ENCODE measurements at places on chromosomes 6 and 20.

- DNase-seq: no peak
These were observed 3.3 kb upstream of the MOG start for GRCh38 chr6:29653452-29654038.

- DNase-seq: no peak
These were observed 12.7 kb upstream of the PRELID3B start for GRCh38 chr20:59055302-59055701.

GRCh38 chr6:50927800-50928199, 109.1 kb downstream of the TFAP2B start:
- no peak for DNase-seq

DNA sequence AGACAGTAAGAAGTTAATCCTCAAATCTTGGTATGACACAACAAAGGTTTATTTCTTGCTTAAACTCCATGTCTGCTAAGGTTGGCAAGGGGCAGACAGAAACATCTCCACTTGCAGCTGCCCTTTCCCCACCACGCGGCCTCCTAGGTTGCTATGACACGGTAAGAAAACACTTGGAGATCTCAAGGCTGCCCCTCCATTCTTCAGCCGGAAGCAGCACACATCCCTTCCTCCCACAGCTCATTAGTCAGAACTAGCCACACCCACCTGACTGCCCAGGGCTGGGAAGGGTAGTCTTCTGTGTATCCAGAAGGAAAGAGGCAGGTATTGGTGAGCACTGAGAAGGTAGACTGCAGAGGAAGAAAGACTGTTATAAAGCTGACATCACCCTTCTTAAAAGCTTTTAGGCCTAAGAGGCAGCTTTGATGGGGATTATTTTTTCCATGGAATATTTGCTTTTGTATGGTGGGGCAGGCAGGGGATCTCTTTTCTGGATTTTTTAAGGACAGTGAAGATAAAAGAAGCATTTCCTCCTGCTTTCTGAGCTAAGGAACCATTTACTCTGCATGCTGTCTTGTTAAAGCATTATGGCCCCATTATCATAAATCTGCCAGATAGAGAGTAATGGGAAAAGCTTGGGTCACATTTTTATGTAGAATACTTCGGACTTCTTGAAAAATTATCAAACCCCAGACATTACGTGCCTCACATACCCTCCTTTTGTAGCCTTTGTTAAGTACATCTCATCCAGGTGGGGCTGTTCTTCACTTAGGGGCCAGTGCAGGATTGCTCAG, 41.6 kb downstream of the MRAP2 start:
- no peak for DNase-seq

- DNase-seq: no peak
These were observed 103.4 kb upstream of the BTBD3 start for GRCh38 chr20:11814267-11814666.

DNA sequence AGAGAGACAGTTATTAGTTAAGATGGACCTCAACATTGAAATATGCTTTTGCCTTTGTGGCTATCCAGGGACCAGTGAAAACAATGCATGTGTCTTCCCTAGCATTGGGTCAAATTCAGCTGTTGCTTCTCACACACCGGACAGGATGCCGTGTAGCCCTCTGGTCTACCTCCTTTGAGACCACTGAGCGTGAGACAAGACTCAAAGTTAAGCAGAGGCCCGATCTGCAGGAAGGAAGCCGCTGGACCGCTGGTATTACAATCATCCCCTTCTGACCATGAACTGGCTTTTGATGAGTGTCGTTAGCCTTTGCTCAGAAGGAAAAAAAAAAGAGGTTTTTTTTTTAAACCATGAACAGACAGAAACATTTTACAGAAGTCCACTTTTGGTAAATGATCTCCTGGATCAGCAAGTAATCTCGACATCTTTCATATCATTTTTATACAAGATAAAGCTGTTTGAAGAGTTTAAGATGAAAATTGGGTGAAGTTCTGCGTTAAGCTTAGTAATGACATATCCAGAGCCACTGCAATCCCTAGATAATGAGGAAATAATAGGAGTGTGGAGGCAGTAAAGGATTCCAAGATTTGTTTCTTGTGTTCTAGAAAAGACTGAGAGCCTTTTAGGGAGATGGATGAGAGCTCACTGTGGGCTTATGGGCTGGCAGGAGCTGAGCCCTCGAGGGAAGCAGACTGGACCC, 622.8 kb downstream of the QKI start:
- no peak for DNase-seq

GRCh38 chr20:36462440-36463211, 78.7 kb upstream of the MYL9 start:
- DNase-seq: no peak

GRCh38 chr6:8420031-8420588, 15.2 kb downstream of the SLC35B3 start:
- DNase-seq: no peak

DNA sequence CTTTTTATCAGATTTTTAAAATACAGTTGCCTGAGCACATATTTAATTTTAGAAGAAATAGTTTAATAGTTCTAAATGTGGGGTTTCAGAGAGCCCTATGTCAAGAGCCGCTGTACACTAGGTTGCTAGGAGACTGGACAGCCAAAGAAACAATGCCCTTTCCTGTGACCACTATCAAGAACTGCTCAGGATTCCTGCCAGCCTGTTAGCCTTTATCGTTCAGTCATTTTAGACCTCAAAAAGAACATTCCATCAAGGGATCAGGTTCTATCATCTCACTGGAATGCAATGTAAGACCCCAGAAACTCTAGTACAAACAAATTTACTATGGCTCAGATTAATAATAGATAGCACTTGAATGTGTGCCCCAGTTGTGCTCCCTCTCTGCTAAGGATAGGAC, 181.2 kb upstream of the CCN2 start:
- no peak for DNase-seq

DNA sequence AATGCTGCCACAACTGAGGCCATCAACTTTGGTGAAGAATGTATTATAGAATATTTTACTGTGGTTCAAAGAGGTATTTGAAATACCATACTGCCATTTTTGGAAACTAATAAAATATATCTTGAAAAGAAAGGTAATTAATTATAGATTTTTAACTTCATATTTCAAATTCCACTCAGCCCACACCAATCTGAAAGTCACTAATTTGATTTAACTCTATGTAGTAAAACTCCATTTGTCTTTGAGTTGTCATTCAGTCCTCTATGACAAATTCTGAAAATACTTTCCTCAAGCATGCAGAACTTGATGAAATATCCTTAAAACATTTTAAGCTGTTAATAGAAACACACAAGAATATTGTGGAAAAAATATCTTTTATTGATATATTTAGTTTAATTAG, 1196.7 kb upstream of the CITED2 start:
- DNase-seq: no peak

GRCh38 chr6:121748850-121749249, 313.4 kb downstream of the GJA1 start:
- DNase-seq: no peak

DNA sequence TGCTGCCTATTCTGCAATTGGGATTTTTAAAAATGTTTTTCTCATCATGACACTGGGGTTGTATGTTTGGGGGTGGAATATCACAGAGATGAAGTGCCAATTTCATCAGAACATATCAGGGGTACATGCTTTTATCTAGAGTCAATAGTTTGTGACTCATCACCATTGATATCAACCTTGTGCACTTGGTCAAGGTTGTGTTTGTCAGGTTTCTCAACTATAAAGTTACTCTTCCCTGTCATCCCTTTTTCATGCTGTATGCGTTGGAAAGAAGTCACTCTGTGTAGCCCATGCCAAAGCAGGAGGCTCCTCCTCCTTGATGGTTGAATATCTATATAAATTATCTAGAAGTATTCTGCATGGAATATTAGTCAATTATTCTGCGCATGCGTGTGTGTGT, 145.4 kb upstream of the TSHZ2 start:
- DNase-seq: no peak

DNA sequence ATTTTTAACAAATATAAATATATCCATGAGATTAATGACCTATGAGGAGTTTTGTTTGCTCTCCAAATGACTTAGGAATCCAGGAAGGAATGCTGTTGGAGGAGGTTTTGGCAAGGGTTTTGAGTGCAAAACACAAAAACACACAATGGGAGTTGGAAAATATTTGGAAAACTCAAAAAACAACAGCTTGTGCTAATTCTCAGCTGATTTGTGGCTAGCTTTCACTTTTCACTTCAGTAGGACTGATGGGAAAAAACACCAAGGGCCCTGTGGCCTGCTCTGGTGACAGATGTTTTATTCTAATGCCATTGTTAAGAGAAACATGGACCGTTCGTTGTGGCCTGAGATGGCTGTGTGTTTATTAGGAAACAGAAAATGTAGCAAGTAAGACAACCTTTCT, 113.9 kb downstream of the ALDH8A1 start:
- no peak for DNase-seq

DNA sequence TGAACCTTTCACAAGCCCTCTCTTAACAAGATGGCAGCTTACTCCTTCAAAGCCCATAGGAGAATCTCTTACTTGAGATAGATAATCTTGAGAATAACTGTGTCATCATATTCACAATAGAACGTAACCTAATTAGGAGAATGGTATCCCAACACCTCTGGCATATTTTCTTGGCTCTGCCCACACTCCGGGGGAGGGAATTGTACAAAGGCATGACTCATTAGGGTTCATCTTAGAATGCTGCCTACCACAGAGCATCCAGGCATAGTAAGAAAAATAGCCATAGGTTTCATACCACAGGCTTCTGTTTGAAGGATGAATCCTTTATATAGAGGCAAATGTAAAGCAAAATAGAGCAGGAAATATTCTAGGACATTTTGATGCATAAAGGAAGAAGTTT, 1100.6 kb upstream of the CITED2 start:
- DNase-seq: no peak

DNA sequence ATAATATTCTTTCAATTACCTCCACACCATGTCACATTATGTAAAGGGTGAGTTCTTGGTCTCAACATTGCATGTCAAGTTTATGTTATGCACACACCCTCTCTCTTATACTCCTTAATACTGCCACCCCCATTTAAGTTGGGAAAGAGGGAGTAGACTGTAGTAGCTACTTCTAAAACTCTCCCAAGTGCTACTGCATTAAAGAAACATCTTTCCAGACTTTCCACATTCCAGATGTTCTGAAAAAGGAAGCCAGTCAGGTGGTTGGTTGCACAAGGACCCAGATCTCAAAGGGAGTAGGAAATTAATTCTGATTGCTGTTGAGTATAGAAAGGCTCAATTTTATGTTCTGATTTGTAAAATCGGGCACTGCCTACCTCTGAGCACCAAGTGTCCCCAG, 419.5 kb downstream of the CD83 start:
- no peak for DNase-seq

GRCh38 chr6:157613011-157613522, 210.0 kb upstream of the SNX9 start:
- DNase-seq: no peak

DNA sequence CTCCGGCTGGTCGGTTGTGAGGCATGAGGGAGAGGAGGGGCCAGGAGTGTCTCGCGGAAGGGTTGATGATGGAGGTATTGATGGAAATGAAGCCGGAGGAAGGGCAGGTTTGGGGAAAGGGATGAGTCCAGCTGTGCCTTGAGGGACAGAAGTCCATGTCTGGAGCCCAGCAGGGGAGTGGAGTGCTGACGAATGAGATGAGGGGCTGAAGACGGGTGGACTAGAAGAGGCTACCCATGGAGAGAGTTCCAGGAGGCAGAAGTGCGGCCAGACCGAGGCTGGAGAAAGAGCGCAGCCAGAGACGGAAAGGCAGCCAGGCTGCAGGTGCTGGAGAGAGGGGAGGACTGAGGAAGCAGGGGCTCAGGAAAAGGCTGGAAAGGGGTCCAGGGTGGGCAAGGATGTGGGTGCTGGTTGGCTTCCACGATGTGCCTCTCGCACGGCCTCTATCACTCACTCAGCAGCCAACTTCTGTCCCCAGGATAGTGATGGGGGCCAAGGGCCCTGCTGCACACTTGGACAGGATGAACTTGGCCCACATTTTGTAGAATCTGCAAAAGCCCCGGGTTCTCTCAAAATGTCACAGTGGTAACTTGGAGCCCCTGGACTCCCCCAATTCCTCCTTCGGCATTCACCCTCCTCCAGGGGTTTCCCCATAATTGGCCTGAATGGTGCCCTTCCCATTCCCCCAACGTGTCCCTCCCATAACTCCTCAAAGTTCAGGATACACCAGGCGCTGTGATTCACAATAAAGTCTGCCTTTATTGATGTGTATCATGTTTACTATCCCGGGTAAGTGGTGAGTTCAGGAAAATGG, 627 bp upstream of the EIF6 start:
- DNase-seq: no peak

- no peak for DNase-seq
These were observed 74.2 kb downstream of the TAF4 start for GRCh38 chr20:61991476-61991875.

- DNase-seq: no peak
These were observed 31.9 kb upstream of the CDH4 start for GRCh38 chr20:61220131-61220530.

DNA sequence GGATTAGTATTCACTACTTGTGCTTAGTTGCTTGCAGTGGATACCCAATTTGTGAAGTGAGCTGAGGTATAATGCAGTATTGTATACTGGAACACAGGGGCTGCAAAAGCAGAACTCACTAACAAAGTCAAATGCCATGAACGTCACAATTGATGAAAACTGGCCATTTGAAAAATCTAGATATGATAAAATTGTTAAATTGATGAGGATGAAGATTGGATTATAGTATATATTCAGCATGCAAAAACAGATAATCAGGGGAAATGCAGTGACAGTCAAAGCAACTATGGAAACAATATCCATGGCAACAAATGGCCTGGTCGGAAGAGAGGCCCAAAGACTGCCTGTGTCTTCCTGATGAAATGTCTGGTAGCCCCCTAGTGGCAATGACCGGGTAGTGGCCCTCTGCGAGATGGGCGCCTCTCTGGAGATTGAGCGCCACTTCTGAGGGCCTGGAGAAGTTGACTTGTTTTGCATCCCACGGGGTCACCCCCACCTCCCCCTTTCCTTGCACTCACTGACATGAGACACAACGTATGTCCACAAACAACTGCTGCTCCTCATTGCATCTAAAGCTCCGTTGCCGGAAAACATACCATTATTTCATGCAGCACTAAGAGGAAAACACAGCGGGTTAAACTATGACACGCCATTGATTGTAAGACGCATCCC, 43.6 kb downstream of the C6orf15 start:
- peak; percentile 47 for DNase-seq

GRCh38 chr20:29690274-29690673, 1567.2 kb upstream of the DEFB115 start:
- no peak for DNase-seq

DNA sequence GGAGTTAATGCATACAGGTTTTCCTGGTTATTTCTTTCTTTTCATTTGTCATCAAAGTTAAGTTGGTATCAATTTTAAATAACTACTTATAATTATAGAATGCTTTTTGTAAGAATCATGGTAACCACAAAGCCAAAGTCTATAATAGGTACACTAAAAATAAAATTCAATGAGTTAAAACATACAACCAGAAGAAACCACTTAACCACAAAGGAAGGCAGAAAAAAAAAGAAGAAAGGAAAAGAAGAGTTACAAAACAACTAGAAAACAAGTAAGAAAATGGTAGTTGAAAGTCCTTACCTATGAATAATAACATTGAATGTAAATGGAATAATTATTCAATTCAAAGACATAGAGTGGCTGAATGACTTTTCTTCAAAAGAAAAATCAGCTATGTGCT, 45.6 kb downstream of the THBS2 start:
- DNase-seq: no peak

- DNase-seq: no peak
These were observed 19.0 kb downstream of the SENP6 start for GRCh38 chr6:75620381-75621304.
